ENCODE measurements at places on chromosomes 1 and 21.

GRCh38 chr1:48547561-48548220, 75.7 kb upstream of the SPATA6 start:
- no peak for DNase-seq

DNA sequence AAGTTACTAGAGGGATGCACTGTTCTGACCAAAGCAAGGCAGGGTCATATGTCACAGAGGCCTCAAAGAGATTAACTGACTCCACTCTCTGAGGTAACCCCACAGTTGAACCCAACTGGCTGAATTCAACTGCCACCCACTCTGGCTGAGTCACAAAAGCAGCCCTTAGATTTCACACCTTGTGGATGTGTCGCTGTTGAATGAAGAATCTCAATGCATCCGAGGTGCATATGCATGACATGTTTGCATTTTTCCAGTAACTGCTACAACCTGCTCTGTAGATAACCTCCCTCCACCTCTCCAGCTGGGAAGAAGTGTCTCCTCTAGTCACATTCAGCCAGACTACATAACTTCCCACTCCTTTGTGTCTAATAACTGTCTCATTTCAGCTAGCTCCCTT, 27.9 kb upstream of the KIF21B start:
- DNase-seq = no peak

DNA sequence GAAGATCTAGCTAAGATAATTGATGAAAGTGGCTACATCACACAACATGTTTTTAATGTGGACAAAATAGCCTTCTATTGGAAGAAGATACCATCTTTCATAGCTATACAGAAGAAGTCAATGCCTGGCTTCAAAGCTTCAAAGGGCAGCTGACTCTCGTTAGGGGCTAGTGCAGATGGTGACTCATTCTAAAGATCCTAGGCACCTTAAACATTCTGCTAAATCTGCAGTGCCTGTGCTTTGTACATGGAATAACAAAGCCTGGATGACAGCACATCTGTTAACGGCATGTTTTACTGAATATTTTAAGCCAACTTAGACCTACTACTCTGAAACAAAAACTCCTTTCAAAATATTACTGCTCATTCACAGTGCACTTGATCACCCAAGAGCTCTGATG, 65.6 kb upstream of the USP24 start:
- no peak for DNase-seq

GRCh38 chr1:15493869-15494390, 18.0 kb downstream of the CELA2B start:
- DNase-seq = no peak

- no peak for DNase-seq
These were observed 4.2 kb downstream of the HHAT start for GRCh38 chr1:210332719-210333398.

- DNase-seq = no peak
These were observed 96.5 kb downstream of the FMN2 start for GRCh38 chr1:240188139-240188538.

GRCh38 chr1:4090556-4090955, 190.5 kb upstream of the C1orf174 start:
- DNase-seq = no peak

- DNase-seq = peak; percentile 11
These were observed 20.7 kb upstream of the CYP2J2 start for GRCh38 chr1:59947047-59947938.

GRCh38 chr1:55284856-55285255, 69.7 kb upstream of the USP24 start:
- DNase-seq = no peak

DNA sequence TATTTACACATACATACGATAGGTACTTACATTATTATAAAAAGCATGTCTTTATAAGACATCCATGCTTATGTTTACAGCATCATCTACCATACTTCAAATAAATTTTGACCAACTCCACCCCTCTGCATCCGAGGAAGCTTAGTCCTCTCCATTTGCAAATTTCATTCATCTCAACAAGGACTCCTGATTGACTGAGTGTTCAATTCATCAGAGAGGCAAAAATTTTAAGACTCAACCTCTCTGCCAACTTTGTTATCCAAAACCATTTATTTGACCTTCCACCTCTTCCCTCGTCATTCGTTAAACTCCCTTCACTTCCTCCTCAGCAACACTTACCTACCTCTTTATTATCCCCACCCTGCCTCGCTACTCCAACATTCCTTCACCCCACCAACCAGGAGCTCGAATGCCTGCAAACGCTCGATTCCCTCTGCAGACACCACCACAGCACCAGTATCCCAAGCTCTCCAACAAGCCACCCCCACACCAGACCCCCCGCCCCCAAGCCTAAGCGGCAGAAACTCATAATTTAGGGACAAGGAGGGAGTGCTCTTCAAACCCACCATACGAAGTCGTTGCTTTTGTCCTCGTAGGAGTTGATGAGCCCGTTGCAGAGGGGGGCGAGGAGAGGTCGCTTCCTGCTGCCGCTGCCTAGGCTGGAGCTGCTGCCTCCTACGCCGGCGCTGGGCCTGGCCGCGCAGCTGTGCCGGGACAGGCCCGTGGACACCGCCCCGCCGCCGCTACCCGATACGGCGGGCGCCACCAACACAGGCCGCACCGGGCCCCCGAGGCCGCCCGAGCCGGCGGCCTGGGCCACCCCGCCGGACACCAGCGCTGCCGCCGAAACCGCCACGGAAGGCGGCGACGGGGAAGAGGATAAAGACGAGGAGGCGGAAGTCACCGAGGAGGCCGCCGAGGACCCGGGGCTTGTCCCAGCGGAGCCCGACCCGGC, 803 bp downstream of the COP1 start:
- no peak for DNase-seq

DNA sequence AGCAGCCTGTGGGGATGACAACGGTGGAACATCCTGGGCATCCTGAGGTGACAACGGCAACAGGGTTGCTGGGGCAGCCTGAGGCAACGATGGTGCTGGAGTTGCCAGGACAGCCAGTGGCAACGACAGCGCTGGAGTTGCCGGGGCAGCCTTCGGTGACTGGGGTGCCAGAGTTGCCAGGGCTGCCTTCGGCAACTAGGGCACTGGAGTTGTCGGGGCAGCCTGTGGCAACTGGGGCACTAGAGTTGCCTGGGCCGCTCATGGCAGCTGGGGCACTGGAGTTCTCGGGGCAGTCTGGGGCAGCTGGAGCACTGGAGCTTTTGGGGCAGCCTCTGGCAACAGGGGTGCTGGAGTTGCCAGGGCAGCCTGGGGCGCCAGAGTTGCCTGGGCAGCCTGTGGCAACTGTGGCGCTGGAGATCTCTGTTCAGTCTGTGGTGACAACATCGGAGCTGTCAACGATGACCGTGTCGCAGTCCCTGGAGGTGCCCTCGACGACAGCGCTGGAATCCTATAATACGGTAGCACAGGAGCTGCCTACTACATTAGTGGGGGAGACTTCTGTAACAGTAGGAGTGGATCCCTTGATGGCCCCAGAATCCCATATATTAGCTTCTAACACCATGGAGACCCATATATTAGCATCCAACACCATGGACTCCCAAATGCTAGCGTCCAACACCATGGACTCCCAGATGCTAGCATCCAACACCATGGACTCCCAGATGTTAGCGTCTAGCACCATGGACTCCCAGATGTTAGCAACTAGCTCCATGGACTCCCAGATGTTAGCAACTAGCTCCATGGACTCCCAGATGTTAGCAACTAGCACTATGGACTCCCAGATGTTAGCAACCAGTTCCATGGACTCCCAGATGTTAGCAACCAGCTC, 8.2 kb downstream of the SON start:
- no peak for DNase-seq

GRCh38 chr1:5514527-5515183, 477.6 kb downstream of the NPHP4 start:
- peak; percentile 67 for DNase-seq

DNA sequence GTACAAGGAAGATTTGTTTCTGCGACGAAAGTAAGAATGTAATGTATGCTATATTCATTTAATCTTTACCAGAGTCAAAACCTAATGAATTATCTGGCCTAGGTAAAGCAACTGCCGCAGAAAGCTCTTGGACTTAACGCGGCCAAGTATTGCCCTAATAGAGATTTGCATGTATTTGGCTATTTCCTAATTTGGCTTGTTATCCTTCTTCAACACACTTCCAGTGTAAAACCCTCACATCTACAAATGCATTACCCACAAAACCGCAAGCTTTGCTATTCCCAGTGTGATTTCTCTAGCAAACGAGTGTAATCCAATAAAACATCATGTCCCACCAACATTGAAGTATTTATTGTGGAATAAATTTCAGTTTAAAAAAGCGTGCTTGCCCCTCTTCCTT, 123.8 kb upstream of the LMO4 start:
- DNase-seq = no peak

GRCh38 chr1:93079685-93080141, 630 bp downstream of the MTF2 start:
- peak; percentile 8 for DNase-seq

DNA sequence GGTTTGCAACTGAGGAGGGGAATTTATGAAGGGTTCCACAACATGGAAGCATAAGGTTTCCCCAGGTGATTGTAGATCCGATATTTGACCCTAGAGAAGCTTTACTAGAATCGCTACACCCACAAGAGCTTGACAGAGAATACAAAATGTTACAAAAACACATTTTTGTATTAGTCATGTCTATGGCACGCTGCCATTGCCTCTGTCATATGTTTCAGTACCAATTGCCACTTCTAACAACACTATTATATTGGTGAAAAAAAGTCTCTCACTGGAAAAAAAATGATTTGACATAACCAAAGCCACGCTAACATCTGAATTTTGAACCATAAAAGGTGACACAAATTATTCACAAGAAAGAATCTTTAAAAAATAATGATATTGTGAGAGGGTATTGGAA, 214.5 kb downstream of the KCNT2 start:
- DNase-seq = no peak

GRCh38 chr1:101282314-101283038, 45.7 kb downstream of the S1PR1 start:
- DNase-seq = no peak

DNA sequence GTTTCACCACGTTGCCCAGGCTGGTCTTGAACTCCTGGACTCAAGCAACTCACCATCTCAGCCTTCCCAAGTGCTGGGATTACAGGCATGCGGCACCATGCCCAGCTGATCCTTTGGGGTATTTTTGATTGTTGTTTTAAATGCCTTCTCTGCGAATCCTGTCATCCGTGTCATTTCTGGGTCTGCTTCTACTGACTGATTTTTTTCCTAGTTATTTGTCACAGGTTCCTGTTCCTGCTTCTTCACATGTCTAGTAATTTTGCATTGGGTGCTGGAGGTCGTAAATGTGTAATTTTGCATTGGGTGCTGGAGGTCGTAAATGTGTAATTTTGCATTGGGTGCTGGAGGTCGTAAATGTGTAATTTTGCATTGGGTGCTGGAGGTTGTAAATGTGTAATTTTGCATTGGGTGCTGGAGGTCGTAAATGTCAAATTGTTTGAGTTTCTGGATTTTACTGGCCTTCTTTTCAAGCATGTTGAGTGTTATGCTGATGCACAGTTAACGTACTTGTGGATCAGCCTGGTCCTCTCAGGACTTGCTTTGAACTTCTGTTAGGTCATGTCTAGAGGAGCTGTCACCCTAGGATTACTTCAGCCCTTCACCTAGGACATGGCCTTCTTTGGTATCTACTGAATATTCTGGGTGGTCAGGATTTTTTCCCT, 4.1 kb upstream of the ARHGEF16 start:
- no peak for DNase-seq

- DNase-seq = no peak
These were observed 244.4 kb downstream of the NFIA start for GRCh38 chr1:61326713-61327112.

- DNase-seq = no peak
These were observed 272.3 kb downstream of the ADGRL2 start for GRCh38 chr1:82073071-82073470.

DNA sequence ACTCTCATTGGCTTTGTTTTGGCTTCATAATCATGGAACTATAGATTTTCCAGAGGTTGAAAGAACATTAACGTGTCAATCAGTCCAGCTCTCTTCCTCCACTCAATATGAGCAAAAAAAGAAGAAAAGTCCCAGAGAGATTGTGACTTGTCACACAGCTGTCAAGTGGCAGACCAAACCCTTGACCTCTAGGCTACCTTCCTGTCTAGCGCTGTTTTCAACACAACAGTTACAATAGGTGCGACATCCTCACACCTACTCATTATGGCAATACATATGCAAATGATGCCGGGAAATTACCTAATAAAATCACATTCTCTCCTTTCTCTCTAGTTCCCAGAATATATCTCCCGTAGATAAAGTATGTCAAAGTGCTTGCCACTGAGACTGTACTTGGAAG, 1.1 kb downstream of the WARS2 start:
- no peak for DNase-seq

- DNase-seq = peak; percentile 1
These were observed 90.8 kb downstream of the ZP4 start for GRCh38 chr1:237799762-237800474.

- DNase-seq = no peak
These were observed 9.0 kb downstream of the C1orf105 start for GRCh38 chr1:172429331-172430127.

DNA sequence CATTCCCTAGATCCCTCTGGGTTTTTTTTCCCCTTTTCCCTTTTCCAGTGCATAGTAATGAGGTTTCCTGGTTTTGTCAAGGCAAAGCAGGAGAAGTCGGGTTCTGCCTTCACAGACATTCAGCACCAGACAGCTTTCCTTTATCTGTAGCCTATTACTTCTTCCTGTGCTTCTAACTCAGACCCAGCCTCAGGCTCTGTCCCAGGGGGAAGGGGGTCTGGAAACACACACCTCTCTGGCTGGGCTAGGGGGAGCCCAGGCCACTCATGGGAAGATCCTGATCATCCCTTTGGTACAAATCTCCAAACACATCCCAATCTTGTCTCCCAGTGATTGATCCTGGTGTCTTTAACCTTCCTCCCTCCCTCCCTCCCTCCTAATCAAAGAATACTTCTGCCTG, 656.4 kb downstream of the LMO4 start:
- DNase-seq = no peak

GRCh38 chr1:162003830-162004215, 19.8 kb downstream of the OLFML2B start:
- no peak for DNase-seq

- DNase-seq = no peak
These were observed 15.6 kb downstream of the PAX7 start for GRCh38 chr1:18646091-18646785.

DNA sequence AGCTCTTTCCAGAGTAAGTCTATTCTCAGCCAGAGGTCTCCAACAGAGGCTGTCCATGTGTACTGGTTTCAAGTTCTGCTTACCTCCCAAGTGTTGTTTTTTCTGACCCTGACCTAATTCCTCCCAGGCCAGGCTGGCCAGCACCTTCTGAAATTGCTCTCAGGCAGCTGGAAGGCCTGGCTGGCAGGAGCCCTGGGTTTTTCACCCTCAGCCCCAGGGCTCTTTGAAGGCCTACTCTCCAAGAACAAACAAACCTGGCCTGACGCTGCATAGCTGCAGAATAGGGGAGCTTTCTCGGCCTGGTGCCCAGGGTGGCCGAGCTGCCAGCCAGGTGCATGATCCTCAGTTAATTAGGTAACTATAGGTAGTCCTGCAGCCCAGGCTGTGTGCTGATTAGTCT, 147.5 kb downstream of the CACNA1E start:
- no peak for DNase-seq

- no peak for DNase-seq
These were observed 15.8 kb downstream of the SYNJ1 start for GRCh38 chr21:32712043-32712442.
